Lung (tissue), 17 donors: ENCODE measurements at places on chromosomes 5 and 9.

DNA sequence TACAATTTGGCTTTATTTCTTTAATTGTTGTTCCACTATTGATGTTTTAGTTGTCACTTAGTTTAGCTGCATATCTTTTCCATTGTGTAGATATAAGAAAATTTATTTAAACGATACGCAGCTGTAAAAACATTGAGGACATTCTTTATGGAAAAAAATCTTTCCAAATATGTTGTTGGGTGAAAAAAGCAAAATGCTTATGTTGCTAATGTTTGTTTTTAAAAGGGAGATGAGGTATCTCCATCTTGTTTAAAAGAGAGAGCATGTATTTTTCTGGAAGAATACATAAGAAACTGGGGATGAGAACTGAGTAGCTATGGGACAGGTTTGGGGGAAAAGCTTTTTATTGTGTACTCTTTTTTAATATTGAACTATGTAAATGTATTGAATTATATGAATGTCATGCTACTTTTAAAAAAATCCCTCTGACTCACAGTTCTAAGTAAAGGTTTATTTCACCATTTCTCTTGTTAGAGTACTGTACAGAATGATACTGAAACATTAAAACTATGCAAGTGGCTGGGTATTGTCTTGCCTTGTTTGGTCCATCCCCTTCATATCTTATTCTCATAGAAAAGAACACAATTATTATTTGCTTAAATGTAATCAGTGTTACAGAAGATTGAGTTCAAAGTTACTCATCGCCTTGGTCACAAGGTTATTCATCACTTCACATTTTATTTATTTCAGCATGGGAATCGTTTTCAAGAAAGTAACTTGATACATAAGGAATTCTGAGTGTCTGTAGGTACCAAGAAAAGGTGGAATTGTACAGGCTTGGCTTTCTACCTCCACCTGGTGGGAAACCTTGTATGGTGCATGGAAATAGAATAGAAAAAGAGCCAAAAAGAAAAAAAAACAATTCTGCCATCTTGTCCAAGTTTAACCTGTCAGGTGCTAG lies 85.8 kb downstream of the RIC1 start:
- peak; percentile 8 for DNase-seq

GRCh38 chr5:123037104-123037418 lies 536 bp upstream of the PPIC start:
- DNase-seq = no peak

DNA sequence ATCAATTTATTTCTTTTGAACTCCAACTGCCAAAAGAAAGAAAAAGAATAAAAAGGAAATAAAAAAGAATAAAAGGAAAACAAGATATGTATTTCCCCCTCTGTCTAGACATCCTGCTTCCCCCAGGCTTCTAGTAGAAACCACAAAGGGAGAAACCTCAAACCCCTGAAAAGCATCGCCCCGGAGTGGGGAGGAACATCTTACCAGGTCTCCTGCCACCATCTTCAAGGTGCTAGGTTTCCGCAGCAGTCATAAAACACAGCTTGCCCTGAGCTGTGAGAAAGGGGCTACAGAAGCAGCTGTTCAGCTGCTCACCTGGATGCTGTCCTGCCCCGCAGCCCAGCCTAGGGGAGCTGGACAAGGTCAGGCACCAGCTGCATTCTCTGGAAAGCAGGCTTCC lies 487.7 kb downstream of the GADD45G start:
- DNase-seq = no peak

DNA sequence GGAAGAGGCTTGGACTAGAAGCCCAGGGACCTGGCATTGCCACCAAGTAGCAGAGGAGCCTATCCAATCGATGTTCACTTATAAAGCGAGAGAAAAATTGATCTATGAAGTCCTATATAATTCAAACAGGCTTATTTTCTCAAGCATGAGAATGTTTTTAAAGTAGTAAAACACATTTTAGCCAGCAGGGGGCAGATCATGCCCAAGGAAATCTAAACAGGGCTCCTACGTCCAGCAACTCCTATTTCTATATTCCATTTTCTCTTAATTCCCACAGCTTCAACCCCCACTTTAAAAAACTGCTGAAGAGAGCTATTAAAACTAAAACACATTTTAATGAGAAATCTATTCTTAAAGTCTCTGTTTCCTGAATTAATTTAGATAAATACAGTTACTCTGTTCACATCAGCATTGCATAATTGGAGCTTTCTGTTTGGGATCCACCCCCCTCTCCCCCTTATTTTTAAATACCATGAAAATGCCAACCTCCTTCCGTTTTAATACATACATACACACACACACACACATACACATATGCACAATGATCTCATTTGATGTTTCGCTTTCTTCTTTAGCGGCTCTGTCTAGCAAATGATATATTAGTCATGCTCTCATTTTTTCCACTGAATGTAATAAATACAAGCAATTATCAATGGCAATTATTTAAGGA lies 144.9 kb downstream of the MYO10 start:
- peak; percentile 82 for DNase-seq

DNA sequence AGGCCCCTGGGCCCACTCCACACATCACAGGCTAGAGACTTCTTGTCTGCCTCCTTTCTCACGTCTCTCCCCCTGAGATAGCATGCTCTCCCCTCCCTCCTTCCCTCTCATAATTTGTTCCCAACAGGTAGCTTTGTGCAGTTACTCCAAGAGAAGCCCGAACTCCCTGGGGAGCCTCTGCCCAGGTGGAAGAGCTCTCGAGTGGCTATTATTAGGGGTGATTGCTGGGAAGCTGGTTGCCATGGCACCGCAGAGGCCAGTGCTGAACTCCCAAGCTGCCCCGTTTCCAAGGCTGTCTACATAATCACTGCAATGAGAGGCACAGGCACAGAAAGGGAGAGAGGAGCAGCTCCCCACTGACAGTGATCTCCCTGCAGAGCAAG lies 104.7 kb upstream of the GPR151 start:
- DNase-seq = no peak

- DNase-seq = no peak
Measured at GRCh38 chr9:127844821-127845359, 9.6 kb downstream of the ENG start.

- peak; percentile 96 for DNase-seq
Measured at GRCh38 chr5:78972654-78973428, 12.3 kb downstream of the ARSB start.

DNA sequence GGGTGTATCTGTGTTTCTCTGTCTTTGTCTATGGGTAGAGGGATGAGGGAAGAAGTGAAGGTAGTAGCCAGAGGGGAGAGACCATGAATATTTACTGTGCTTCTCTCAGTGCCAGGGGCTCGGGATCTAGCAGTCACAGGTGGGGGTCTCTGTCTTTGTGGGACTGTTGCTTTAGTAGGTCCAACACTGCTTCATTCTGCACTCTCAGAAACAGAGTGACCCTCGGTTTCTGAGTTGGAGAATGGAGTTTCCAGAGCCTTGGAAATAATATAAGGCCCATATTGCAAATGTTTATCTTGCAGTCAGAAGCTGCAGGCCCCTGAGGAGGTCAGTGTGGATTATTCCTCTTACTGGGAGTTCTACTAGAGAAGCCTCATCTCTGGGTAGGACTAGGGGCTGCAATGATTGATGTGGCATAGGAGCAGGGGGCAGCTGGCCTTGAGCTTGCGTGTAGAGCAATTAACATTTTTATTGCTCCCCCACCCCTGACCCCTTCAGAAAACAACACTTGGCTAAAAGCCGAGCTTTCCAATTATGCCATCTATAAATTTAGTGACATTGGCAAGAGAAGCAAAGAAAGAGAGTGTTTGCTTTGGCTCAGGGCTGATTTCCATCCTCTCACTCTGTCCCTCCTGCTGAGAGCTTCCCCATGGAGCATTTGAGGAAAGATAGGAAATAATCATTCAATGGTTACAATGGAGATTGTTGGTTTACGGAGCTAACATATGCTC lies 55.0 kb upstream of the TRPC7 start:
- peak; percentile 30 for DNase-seq

GRCh38 chr5:43619380-43619779 lies 16.4 kb downstream of the NNT start:
- DNase-seq = no peak

DNA sequence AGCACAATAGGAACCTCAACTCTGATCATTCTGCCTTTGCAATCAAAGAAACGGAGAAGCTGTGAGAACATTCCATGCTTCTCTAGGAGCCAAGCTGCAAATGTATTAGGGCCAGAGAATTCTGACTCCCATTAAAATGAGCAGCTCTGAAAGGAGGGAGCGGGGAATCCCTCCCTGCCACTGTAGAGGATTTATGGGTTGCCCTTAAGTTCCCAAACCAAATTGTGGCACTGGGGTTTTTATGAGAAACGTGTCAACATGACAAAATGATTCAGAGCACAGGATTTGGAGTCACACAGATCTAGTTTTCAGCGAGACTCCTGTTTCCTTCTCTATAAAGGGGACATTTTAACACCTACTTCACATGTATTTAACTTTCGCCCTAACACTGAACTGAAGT lies 1.8 kb downstream of the IL6ST start:
- peak; percentile 70 for DNase-seq
